Stimulated activated CD8-positive, alpha-beta memory T cell treated with anti-CD3 and anti-CD28 coated beads, Interleukin-4, amount 100 ng/mL, for 4 hours (primary cell): ENCODE measurements at places on chromosomes 5 and 9.

- no peak for DNase-seq
Measured at GRCh38 chr9:126724226-126724625, 80.6 kb upstream of the ZBTB43 start.

- no peak for DNase-seq
Measured at GRCh38 chr5:32223972-32224609, 50.0 kb upstream of the GOLPH3 start.

DNA sequence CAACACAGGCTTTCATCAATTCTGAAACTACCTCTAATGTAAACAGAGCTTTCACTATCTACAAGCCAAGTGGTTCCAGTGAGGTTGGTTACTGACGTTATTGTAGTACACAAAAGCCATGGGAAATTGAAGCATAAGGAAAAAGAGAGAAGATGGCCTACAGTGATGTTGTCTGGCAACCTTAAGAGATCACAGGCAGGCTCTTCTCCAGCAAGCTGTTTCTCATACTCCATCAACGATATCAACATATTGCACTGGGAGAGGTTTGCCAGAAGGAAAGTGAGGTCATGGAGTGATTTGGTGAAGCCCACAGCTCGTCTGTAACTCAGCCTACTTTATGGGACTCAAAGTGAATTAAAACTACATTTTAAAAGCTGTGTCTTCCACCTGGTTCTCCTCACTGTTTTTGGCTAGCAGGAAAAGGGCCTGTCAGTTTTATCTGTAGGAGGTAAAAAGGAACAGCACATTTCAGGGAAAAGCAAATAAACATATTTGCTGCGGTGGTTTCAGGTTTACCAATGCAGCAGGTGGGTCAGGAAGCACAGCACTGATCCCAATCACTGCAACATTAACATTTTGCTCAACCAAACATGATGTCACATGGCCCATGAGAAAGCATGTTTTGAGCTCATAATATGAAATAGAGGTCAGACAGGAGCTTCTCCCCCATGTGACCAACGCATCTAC, 72.9 kb downstream of the ARSB start:
- no peak for DNase-seq

- no peak for DNase-seq
Measured at GRCh38 chr9:122401896-122402295, 31.1 kb downstream of the PTGS1 start.

GRCh38 chr9:17135295-17136160, 688 bp downstream of the CNTLN start:
- no peak for DNase-seq

DNA sequence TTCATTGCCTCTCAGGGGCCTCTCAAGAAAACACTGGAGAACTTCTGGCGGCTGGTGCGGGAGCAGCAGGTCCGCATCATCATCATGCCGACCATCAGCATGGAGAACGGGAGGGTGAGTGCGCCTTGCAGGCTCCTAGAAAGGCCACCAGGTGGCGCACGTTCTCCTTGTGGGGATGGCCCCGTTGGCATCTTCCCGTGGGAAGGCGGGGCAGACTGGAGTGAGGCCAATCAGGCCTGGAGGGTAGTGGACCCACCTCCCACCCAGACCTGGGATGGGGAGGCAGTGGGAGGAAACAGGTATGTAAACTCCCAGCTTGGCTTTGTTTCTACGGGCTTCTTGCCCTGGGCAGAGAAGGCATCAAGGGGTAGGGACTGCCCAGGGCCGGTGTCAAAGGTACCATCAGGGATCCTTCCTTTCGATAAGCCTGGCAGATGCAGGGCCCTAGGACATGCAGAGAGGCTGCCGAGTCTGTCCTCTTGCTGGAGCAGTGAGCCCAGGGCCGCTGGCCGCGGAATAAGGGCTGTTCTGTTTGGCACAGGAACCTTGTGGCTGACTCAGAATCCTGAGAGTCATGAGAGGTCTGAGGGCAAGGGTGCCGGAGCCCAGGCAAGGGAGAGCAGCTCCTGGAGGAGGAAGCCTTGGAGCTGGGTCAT, 18.9 kb upstream of the SPTLC1 start:
- peak; percentile 28 for DNase-seq

DNA sequence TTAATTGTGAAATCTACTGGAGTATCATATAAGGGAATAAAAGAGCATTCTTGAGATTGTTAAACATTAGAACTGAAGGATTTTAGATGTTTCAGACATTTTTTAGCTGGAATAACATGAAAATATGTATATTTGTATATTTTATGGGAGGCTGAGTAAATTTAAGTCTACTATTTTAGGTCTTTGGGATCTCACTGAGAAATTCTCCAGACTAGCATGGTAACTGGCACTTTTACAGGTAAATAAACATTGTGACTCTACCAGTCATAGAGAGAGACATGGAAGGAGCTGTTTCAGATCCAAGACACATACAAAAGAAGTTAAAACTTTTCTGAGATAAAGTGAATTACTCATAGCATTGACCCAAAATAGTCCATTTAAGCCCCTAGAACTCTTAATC, 59.4 kb downstream of the NDUFAF2 start:
- DNase-seq: no peak

DNA sequence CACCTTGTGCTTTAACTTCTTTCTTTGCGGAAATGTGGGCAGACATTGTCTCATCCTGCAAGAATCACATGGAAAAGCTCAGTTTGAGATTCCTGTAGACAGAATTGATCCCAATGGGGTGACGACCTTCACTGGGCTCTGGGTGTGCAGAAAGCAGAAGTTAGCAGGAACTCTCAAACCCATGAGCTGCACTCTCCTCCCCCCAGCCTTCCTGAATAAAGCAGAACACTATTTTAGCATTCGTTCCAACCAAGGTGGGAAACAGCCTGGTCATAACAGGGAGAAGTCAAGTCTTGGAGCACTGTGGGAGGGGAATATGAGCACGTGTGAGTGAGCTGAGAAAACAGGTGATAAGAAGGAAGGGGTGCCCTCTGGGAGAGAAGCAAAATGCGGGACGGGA, 87.4 kb upstream of the FER start:
- DNase-seq: no peak

- no peak for DNase-seq
Measured at GRCh38 chr5:149872351-149873040, 72.1 kb downstream of the PDE6A start.

DNA sequence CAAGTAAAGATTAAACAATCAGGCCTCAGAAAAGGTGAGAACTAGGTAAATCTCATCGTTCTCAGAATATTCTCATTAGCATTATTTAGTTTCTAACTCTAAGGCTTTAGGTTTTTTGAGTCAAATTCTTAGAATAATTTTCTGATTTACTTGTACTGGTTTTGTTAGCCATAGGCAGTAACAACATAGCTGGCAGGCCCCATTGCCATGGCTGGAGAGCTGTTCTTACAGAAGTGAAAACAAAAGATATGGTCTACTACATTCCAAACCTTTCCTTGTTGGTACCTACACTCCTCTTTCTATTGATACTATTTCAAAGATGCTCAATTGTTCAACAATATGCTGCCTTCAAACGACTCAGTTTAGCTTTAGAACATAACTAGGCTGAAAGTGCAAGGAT, 27.3 kb downstream of the IFNW1 start:
- no peak for DNase-seq

DNA sequence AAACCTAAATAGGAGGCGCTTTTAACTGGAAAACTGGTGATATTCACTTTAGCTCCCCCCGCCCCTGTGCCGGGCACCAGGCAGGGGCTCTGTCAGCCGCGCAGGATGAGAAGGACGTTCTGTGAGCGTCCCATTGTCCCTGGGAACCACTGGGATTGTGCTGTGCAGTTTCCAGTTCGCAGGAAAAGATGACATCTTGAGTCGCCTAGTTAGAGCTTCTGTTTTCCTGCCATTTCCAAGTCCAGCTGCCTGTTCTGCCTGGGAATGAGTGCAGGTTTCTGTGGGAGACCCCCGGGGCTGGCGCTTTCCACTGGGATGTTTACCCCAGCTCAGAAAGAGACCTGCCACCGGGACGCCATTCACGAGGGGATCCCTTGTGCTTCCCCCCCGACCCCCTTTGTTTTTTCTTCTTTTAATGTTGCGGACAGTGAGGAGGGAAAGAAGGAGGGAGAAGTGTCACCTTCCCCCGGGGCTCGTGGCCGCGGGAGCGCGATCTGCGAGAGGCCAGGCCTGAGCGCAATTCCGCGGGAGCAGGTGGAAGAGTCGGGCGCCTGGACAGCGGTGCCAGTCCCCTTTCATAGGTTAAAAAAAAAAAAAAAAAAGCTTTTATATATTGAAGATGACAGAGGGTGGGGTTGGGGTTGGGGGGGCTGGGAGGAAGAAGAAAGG, 121.5 kb downstream of the RMI1 start:
- no peak for DNase-seq

DNA sequence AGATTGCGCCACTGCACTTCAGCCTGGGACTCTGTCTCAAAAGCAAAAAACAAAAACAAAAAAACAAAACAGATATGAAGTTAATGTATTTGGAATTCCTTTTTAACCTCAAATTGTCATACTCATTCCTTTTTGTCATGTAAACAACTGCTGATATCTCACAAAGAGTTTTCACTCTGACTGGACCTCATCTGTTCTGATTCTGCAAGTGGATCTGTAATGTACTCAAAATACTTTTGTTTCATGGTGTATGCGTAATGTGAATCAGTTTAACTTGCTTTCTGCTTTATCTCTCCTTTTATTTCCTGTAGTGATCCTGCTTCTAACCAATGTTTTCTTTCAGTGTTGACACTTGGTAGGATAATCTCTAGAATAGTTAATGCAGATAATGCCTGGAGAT, 106.7 kb downstream of the FOCAD start:
- no peak for DNase-seq

- DNase-seq: no peak
Measured at GRCh38 chr5:173727839-173728778, 111.7 kb upstream of the BOD1 start.

DNA sequence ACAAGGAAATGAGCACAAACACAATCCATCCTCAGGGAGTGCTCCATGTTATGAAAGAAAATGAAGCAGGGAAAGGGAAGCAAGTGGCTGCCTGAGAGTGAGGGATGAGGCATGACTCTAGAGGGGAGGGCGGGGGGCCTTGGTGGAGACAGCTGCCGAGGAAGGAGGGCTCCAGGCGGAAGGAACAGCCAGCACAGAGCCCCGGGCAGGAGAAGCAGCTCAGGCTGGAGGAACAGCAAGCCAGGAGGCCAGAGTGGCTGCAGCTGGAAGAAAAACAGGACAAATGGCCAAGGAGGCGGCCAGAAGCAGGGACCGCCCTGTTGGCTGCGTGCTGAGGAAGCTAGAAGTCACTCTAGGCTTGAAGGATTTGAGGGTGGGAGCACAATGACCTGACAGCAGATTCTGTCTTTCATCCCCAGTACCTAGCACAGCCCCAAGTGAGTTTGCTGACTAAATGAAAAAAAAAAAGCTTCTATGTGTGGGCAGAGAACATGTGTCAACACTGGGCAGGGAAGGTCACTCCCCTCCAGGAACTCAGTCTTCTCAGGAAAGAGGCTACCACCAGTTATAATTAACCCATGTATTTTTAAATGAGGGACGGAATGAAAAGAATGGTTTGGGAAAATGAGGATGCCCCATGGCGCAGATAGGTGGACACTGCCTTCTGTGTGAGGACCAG, 142.8 kb downstream of the DCP2 start:
- no peak for DNase-seq

DNA sequence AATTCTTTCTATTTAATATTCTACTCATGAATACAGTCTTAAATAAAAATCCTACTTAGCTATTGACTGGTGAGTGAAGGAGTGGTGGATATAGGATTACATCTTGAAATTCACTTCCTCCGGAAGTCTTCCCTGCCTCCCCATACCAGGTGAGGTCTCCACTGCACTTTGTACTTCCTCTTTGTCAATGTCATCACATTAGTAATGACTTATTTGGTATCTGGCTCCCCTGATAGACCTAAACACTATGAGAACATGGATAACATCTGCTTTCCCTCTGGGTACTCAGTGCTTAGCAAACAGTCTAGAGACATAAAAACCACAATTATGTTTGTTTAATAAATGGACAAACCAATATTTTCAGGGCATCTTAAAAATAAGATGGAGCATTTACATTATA, 532.1 kb downstream of the PDE4D start:
- no peak for DNase-seq

- DNase-seq: no peak
Measured at GRCh38 chr9:96574455-96574854, 45.2 kb downstream of the CDC14B start.

DNA sequence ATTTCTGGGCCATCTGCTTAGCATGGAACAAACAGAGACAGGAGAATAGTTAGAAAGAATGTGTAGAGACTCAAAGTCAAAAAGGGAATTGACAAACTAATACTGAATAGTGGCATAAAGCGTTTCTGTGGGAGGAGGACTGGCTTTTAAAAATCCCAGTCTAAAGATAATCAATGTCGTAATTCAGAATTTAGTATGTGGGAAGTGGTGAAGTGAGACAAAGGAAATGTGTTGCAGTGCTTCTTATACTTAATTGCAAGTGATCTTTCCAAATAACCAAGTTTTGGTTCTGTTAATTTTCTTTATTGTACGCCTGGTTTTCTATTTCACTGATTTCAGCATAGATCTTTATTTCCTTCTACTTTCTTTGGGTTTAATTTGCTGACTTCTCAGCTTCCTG, 133.2 kb downstream of the ENTREP1 start:
- DNase-seq: no peak

- DNase-seq: no peak
Measured at GRCh38 chr5:145975361-145976066, 39.1 kb downstream of the SH3RF2 start.

DNA sequence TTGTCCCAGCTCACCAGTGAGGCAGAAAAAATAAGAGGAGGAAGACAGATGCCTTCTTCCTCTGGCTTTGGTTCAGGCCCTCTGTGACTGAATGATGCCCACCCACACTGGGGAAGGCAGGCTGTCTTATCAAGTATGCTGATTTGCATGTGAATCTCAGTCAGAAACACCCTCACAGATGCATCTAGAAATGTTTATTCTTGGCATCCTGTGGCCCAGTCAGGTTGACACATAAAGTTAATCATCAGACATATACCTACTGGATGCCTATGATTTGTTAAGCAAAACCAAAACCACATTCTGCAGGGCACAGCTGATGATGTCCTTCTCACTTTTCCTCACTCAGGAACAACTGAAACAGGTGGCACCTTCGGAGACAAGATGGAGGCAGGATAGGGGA, 243.4 kb upstream of the KCNN2 start:
- no peak for DNase-seq

DNA sequence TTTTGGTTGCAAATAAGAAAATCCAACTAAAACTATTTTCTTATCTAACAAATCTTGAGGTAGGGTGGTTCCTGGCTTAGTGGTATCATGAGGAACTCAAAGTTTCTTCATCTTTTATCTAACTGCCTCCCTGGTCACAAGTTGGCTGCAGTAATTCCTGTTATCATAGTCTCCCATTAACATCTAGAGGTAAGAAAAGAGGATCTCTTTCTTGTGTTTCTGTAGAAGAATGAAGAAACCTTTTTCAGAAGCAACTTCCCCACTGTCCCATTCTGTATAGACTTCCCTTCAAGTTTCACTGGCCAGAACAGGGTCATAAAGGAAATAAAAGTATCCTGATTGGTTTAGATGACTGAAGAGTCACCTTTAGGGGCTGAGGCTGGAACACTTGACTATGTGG, 81.8 kb upstream of the ELL2 start:
- no peak for DNase-seq

- DNase-seq: no peak
Measured at GRCh38 chr5:35754481-35754880, 102.2 kb upstream of the IL7R start.
